T-helper 17 cell (primary cell): ENCODE measurements at places on chromosomes 4 and X.

- no peak for DNase-seq
- no peak overlapping the region for H3K27ac ChIP-seq
- H3K36me3 ChIP-seq: no peaks in the 10 kb centered on the region
- H3K4me1 ChIP-seq: no peaks in the 10 kb centered on the region
- no peak overlapping the region for H3K4me3 ChIP-seq
- H3K27me3 ChIP-seq: no peaks in the 10 kb centered on the region
Measured at GRCh38 chrX:144801786-144802185, 445.5 kb upstream of the SPANXN1 start.

DNA sequence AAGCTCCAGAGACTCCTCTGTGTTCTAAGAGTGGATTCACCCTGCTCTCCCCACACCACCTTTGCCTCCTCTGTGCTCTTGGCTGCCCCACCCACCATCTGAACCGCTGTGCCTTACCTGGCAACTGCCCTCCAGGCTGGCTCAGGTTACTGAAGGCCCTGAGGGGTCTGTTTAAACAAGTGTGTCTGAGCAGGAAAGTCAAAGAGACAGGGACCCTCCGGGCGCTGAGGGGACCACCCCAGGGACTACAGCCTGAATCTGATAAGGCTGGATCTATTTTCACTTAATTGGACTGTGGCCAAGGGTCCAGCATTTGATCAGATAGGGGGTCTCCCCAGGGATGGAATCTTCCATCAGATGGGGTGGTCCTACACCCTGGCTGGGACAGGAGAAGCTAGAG lies 10.4 kb upstream of the MSX1 start:
- peaks cover 3% of the 10 kb centered on the region for H3K36me3 ChIP-seq
- no peak overlapping the region for H3K27ac ChIP-seq
- no peak for DNase-seq
- no peak overlapping the region for H3K4me3 ChIP-seq
- peaks cover 66% of the 10 kb centered on the region for H3K27me3 ChIP-seq

GRCh38 chr4:18480342-18480741 lies 458.8 kb upstream of the LCORL start:
- no peak overlapping the region for H3K4me3 ChIP-seq
- no peak for DNase-seq
- no peaks in the 10 kb centered on the region for H3K4me1 ChIP-seq
- H3K36me3 ChIP-seq: no peaks in the 10 kb centered on the region
- H3K27me3 ChIP-seq: no peaks in the 10 kb centered on the region
- H3K27ac ChIP-seq: no peak overlapping the region

DNA sequence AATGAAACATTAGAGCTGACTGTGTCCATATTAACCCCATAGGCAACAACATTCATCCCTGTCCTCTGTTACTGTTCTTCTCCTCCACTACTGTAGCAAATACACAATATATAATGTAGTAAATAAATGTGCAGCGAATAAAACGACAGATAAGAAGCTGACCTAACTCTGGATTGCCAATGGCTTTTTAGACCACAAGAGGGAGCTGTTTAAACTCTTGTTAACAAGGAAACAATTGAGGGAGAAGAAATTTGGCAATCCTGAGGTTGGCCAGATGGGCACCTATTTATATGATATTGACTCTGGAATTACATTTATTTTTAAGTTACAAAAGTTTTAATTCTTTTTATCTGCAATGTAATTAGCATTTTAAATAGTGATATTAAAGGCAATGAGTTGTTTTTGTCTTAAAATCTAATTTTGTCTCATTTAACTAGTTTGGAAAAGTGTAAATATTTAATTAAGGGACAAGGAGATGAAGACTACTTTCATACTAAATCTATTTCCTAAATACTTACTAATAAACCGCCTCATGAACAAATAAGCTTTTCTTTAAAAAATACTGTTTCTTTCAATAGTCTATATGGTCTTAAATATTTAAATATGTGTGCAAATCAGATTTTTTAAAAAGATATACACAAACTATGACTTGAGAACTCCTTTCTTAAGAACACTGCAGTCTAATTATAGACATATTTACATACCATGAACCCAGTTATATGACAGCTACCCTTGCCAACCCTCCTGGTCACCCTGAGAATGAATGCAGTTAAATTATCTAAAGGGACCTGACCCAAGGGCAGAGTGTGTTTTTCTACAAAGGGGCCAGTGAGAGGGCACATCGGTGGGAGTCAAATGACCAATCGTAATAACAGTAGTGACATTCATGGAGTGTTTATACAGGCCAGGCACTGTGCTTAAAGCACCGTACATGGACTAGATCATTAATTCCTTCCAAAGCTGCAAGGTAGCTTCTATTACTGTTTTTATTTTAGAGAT lies 52.9 kb upstream of the HPF1 start:
- H3K27me3 ChIP-seq: peaks cover 28% of the 10 kb centered on the region
- DNase-seq: no peak
- peaks cover 4% of the 10 kb centered on the region for H3K4me1 ChIP-seq

DNA sequence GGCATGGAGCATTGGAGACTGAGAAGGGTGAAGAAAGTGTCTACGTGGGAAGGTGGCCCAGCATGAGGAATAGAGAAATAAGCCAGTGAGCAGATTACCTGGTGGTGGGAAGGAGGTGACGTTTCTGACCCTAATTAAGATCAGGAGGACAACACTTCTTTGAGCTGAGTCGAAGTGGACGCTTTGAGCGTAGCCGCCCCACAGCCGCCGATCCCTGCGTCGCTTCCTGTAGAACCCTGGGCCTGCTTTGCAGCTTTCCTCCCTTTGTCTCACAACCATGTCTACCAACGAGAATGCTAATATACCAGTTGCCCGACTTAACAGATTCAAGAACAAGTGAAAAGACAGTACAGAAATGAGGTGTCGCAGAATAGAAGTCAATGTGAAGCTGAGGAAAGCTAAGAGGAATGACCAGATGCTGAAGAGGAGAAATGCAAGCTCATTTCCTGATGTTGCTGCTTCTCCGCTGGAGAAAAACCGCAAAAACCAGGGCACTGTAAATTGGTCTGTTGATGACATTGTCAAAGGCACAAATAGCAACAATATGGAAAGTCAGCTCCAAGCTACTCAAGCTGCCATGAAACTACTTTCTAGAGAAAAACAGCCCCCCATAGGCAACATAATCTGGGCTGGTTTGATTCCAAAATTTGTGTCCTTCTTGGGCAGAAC lies 6.4 kb upstream of the ANTXR2 start:
- H3K27me3 ChIP-seq: no peaks in the 10 kb centered on the region
- no peak overlapping the region for H3K27ac ChIP-seq
- H3K4me3 ChIP-seq: no peak overlapping the region

- no peak overlapping the region for H3K27ac ChIP-seq
- peaks cover 1% of the 10 kb centered on the region for H3K27me3 ChIP-seq
- no peak for DNase-seq
Measured at GRCh38 chrX:46376246-46376885, 168.9 kb downstream of the ZNF674 start.

- peak within 1 kb of the TSS; percentile 93 for H3K4me3 ChIP-seq
- H3K36me3 ChIP-seq: peaks cover 2% of the 10 kb centered on the region
- no peak for DNase-seq
- H3K27me3 ChIP-seq: peaks cover 82% of the 10 kb centered on the region
- no peak within 1 kb of the TSS for H3K27ac ChIP-seq
Measured at GRCh38 chr4:141133146-141133998, at the start of gene RNF150. Gene RNF150, minus strand, starts transcription at chr4:141133469.

DNA sequence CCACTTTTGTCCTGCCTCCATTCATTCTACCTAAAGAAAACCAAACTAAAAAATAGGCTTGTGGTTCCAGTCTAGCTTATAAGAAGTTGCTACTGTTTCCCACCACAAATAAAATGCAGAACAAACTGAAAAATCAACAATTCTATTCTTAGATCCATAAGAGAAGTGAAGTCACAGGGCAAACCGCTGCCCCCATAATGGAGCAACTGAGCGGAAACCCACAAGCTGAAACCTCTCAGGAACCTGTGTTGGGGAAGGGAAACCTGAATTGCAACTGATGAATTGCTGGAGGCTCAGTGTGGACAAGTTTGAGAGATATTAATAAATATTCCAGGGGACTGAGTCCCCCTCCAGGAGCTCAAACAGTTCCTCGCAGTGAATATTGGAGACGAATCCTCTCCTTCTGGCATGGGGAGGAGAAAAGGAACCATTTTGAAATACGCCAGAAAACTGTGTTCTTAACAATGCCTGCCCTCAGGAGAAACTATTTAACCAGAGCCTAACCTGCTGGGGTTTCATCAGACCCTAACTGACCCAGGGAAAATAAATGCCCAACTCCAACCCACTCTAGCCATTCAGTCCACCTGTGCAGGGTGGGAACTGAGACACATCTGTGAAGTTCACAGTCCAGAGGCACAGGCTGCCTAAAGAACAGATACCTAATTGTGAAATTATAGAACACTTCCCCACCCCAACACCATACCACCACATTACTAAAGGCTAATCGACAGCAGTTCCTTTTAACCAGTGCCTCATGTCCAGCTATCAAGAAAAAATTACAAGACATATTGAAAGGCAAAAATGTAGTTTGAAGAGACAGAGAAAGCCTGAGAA lies 22.8 kb upstream of the SH3RF1 start:
- H3K4me1 ChIP-seq: peaks cover 1% of the 10 kb centered on the region
- no peak overlapping the region for H3K4me3 ChIP-seq
- H3K36me3 ChIP-seq: no peaks in the 10 kb centered on the region
- H3K27me3 ChIP-seq: peaks cover 46% of the 10 kb centered on the region
- no peak overlapping the region for H3K27ac ChIP-seq

- H3K36me3 ChIP-seq: no peaks in the 10 kb centered on the region
- no peaks in the 10 kb centered on the region for H3K27me3 ChIP-seq
- DNase-seq: no peak
- H3K4me3 ChIP-seq: no peak overlapping the region
- H3K4me1 ChIP-seq: peaks cover 3% of the 10 kb centered on the region
Measured at GRCh38 chrX:16979226-16979625, 32.8 kb downstream of the REPS2 start.

- H3K36me3 ChIP-seq: no peaks in the 10 kb centered on the region
- H3K4me3 ChIP-seq: no peak overlapping the region
- no peaks in the 10 kb centered on the region for H3K27me3 ChIP-seq
- DNase-seq: no peak
- H3K27ac ChIP-seq: no peak overlapping the region
- H3K4me1 ChIP-seq: no peaks in the 10 kb centered on the region
Measured at GRCh38 chrX:12709047-12709446, 82.2 kb upstream of the PRPS2 start.

GRCh38 chr4:149344436-149344835 lies 471.2 kb downstream of the IQCM start:
- no peak for DNase-seq
- H3K4me3 ChIP-seq: no peak overlapping the region
- no peaks in the 10 kb centered on the region for H3K27me3 ChIP-seq
- no peaks in the 10 kb centered on the region for H3K4me1 ChIP-seq
- H3K27ac ChIP-seq: no peak overlapping the region

GRCh38 chrX:113947548-113947947 lies 636.3 kb upstream of the HTR2C start:
- no peaks in the 10 kb centered on the region for H3K27me3 ChIP-seq
- no peaks in the 10 kb centered on the region for H3K4me1 ChIP-seq
- no peak overlapping the region for H3K27ac ChIP-seq
- H3K36me3 ChIP-seq: no peaks in the 10 kb centered on the region
- no peak for DNase-seq

GRCh38 chr4:104901961-104902605 lies 244.6 kb upstream of the TET2 start:
- H3K4me3 ChIP-seq: no peak overlapping the region
- H3K36me3 ChIP-seq: no peaks in the 10 kb centered on the region
- no peak for DNase-seq
- no peaks in the 10 kb centered on the region for H3K27me3 ChIP-seq
- H3K27ac ChIP-seq: no peak overlapping the region
- H3K4me1 ChIP-seq: peaks cover 10% of the 10 kb centered on the region

DNA sequence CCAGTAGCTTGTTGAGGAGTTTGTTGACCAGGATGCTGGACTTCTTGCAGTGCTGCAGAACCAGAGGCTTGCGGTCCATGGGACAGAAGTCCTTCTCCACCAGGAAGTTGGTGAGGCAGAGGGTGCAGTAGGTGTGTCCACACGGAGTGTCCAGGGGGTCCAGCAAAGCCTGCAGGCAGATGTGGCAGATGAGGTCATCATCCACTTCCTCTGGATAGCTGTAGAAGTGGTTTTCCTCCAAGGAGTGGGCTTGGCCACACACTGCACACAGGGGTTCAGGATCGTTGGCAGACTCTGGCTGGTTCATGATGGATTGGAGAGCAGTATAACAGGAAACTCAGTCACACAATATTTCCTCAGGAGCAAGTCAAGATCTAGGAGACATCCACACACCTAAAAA lies 17.6 kb downstream of the LNX1 start:
- no peaks in the 10 kb centered on the region for H3K4me1 ChIP-seq
- no peaks in the 10 kb centered on the region for H3K36me3 ChIP-seq
- H3K4me3 ChIP-seq: no peak overlapping the region

- H3K4me3 ChIP-seq: no peak overlapping the region
- peaks cover 8% of the 10 kb centered on the region for H3K4me1 ChIP-seq
- DNase-seq: no peak
Measured at GRCh38 chr4:3287972-3288570, 4.8 kb upstream of the RGS12 start.

DNA sequence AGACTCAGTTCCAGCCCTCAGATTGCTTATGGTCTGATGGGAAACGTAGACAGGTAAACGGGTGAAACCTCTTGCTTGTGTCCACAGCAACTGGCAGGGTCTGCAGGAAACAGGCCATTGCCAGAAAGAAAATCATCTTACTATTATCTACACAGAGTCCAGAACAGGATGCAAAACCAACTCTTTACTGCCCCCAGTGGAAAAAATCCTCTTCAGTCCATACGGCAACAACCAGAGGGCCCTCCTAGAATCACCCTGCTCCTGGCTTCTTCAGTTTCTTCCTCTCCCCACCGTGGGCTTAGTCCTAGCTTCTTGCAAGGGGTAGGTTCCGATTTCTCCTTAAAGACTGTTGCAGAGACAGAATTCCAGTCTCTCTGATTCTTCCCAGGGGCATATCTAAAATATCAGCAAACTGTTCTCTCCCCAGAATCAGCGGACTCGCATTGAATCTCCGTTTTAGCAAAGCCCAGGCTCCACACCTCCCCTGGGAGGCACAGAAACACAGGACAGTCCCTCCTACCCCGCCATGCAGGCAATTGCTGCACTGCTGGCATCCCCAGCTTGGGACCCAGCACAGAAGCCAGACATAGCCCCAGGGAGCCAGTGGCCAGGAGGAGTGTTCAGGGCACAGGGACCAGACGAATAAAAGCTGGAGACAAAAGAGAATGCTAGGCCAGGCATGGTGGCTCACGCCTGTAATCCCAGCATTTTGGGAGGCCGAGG lies 41.0 kb upstream of the SH3RF1 start:
- peaks cover 31% of the 10 kb centered on the region for H3K27me3 ChIP-seq
- no peak overlapping the region for H3K4me3 ChIP-seq
- no peaks in the 10 kb centered on the region for H3K4me1 ChIP-seq
- DNase-seq: no peak
